ENCODE measurements at places on chromosomes 11 and 22.
A peak's percentile ranks its signal among the peaks of the same experiment; 100 is the strongest.

GRCh38 chr11:68661014-68661413 is 23.3 kb upstream of the GAL start:
- no peak for DNase-seq

GRCh38 chr11:62402960-62403730 is 15.7 kb upstream of the SCGB1A1 start:
- DNase-seq, result no peak

- DNase-seq, result no peak
Measured at GRCh38 chr11:102319544-102319943, 2.3 kb downstream of the BIRC3 start.

GRCh38 chr11:91219535-91219934 is 996.7 kb upstream of the CHORDC1 start:
- DNase-seq, result no peak

- DNase-seq, result no peak
Measured at GRCh38 chr11:111797145-111797581, 31.0 kb upstream of the PPP2R1B start.

DNA sequence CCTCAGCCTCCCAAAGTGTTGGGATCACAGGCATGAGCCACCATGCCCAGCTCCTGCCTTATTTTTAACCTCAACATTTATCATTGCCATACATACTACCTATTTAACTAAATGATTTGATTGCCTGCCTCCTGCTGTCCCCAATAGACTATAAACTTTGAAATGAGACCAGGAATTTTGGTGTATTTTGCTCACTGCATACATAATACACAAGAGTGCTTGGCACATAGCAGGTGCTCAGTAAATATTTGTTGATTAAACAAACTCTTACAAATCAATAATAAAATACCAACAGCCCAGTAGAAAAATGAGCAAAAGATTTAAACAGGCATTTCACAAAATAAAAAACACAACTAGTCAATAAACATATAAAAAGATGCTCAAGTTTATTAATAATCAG is 49.5 kb upstream of the PHF21A start:
- no peak for DNase-seq

DNA sequence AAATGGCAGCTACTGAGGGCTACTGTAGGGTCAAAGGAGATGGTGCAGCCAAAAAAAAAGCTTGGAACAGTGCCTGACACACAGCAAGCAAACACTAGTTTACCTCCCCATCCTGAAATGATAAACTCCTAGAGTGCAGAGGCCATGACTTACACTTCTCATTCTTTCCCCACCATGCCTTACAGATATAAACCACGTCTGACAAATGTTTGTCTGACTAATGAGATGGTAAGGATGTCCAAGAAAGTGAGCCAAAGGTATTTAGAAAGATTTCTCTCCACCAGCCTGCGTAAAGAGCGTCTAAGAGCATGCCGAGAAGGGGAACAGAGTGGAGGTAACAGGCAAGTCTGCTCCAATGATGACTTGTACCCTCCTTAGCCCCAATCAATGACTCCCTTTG is 99.0 kb downstream of the LARGE1 start:
- no peak for DNase-seq

DNA sequence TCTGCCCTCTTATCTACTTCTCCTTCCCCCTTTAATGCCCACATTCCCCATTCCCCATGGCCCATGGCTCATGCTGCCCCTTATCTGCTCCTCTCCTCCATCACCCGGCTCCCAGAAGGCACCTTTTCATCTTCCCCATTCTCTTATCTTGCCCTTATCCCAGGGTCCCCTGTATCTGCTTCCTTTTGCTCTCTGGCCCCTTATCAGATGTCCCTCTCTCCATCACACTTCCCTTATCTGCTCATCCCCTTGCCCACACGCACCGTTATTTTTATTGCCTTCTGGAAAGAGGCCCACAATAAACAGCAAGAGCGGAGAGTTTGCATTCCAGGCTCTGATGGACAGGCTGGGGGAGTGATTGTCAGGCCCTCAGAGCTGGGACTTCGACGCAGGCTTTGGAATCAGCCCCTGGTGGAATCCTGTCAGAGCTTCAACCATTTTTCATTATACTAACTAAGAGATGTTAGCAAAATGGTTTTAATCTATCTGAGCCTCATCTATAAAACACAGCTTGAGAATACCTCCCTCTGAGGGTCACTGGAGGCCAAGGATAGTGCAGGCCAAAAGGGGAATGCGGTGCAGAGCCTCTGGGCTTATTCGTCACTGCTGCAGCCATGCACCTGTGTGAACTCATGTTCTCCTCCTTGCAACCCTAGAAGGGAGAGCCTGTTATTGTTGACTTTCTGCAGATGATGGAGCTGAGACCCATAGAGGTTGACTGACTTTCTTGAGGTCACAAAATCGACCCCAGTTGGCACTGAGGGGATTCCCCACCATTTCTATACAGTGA is 37.0 kb upstream of the LRRC55 start:
- no peak for DNase-seq

GRCh38 chr22:39349506-39349966 is 255 bp upstream of the SYNGR1 start:
- no peak for DNase-seq

DNA sequence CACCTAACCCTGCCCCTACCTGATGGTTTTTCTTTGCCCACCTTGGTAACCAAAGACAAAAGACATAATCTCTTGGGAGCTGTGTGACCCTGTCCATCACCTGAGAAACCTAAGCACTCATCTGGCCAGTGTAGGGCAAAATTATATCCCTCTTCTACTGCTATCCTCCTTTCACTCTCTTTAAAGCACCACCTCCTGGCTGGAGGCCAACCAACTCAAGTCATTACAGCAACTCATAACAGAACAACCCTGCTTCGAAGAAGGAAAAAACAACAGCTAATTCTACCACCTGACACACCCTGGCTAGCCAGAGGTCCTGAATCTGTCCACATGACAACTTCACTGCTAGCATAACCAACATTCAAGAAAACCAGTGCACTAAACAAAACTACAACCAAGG is 45.5 kb downstream of the GAS2 start:
- no peak for DNase-seq

DNA sequence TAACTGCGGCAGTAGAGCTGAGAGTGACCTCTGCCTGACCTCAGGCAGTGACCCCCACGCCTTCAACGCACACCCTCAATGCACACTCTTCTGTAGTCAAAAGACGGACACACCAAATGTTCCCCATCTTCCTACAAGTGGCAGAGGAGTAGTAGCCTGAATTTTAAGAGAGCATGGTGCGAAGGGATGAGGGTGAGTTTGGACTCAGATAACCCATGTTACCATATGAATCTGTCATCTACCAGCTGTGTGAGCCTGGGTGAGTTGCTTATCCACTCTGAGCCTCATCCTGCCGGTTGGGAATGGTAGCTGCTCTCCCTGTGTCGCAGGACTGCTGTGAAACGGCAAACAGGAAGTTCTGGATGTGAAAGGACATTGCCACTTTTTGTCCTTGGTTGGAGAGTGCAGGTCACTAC is 20.6 kb upstream of the ROBO3 start:
- peak; percentile 57 for DNase-seq

DNA sequence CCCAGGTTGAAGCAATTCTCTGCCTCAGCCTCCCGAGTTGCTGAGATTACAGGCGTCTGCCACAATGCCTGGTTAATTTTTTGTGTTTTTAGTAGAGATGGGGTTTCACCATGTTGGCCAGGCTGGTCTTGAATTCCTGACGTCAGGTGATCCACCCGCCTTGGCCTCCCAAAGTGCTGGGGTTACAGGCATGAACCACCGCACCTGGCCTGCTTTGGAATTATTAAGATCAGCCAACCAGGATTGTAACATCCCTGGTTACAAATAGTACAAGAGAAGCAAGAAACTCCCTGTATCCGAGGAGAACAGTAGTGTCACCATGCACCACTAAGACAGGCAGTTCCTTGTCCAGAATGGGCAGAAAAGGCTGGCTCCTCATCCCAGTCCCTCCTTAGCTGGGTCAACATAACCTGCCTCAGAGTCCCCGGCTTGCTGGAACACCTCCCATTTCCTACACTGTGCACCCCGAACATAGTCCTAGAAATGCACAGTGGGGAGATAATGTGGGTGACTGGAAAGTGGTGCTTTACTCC is 77.2 kb upstream of the INCENP start:
- no peak for DNase-seq

DNA sequence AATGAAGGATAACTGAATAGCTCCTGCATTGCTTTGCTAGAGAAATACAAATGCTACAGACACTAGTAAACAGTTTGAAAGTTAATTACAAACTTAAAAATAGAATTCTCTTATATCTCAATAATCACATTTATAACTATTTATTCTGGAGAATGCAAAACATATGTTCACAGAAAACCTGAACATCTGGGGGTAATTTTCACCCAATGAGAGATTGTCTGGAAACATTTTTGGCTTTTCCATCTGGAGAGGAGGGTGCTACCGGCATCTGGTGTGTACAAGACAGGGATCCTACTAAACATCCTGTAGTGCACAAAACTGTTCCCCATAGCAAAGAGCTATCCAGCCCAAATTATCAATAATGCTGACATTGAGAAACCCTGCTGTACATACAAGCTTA is 378.4 kb upstream of the CHORDC1 start:
- no peak for DNase-seq

DNA sequence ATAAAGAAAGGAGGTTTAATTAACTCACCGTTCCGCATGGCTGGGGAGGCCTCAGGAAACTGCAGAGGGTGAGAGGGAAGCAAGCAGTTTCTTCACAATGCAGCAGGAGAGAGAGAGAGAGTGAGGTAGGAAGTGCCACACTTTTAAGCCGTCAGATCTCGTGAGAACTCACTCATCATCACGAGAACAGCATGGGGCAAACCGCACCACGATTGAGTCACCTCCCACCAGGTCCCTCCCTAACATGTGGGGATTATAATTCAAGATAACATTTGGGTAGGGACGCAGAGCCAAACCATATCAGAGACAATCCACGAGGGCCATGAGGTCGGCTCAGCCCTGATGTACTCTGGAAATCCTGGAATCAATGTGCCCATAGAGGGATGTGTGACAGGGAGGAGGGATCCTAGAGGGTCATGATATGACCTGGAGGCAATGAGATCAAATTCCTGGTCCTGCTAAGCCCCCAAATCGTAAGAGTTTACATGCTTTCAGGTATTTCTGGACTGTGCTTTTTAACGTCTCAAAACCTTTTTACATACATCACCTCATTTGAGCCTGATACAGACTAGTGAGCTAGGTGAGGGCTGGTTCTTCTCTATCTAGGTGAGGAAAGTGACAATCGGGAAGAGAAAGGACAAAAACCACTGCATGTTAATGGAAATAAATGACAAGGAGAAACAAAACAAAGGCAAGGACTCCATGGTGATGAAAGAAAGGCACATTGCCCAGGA is 19.5 kb upstream of the RASSF10 start:
- DNase-seq, result no peak

DNA sequence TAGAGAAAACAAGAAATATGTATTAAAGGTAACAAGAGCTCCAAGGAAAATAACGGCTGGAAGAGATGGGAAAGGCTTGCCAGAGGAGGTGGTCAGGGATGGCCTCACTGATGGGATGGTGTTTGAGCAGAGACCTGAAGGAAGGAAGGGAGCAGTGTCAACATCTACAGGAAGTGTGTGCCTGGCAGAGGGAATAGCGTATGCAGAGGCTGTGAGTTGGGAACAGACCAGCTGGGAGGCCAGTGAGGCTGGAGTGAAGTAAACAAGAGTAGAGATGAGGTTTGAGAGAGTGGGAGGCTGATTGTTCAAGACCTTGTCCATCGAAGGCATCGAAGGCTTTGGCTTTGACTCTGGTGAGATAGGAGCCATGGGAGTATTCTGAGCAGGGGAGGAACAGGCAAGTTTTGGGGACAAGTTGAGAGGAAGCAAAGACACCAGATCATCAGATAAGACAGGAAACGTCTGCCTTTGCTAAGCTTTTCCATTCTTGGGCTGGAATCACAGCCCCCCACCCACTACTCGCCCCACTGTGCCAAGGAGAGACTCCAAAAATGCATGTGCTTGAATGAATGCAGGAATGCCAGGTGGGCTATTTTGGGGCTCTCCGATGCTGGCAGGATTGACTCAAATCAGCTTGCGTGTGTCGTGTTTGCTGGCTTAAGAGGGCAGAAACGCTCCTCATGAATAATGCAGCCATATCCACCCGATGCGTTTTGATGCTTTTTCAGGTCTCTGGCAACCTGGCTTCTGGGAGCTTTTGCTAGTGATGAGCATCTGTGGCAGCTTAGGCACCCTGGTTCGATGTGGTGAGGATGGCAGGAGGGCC is 7.2 kb downstream of the SGSM1 start:
- no peak for DNase-seq

GRCh38 chr11:82494988-82495432 is 238.7 kb downstream of the FAM181B start:
- no peak for DNase-seq

- no peak for DNase-seq
Measured at GRCh38 chr11:45237711-45238315, 48.3 kb downstream of the SYT13 start.

GRCh38 chr11:111395749-111396148 is 16.7 kb upstream of the POU2AF1 start:
- no peak for DNase-seq

- peak; percentile 73 for DNase-seq
Measured at GRCh38 chr11:117822074-117823033, 2.2 kb downstream of the FXYD2 start.

GRCh38 chr22:47168441-47168840 is 406.0 kb downstream of the TBC1D22A start:
- DNase-seq, result peak; percentile 54

GRCh38 chr11:114272311-114272710 is 23.9 kb upstream of the NNMT start:
- DNase-seq, result peak; percentile 29

GRCh38 chr22:24695561-24696511 is 78.7 kb downstream of the PIWIL3 start:
- no peak for DNase-seq

DNA sequence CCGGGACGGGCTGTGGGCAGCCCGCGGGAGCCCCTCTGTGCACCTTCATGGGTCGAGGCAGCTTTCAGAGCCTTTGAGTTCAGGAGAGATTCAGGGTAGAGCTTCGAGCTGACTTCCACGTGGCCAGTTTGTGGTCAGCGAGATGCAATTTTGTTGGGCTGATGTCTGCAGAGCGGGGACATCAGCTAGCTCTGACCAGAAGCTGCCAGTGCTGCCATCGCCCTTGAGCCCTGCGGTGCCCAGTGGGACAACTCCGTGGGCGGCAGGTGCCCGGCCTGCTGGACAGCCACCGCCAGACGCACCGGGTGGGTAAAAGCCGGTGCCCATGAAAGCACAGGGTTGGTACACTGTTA is 719 bp downstream of the TALDO1 start:
- DNase-seq, result no peak

GRCh38 chr22:39907605-39908097 is 6.8 kb downstream of the GRAP2 start:
- DNase-seq, result no peak

DNA sequence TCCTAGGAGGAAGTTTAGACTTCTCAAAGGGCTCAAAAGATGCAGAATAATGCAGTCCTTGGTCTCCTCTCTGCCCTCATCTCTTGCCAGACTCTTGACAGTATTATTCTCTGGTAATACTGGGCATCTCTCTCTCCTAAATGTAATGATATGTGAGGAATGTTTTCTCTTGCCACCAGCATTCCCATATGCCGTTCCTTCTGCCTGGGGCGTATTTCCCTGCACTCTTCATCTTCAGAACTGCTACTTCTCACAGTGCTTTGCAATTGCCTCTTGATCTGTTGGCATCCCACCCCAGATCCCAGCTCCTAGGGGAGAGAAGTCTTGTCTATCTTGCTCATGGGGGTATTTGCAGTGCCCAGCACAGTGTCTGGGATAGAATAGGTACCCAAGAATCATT is 107.4 kb downstream of the RASSF10 start:
- no peak for DNase-seq
